Astrocyte (in vitro differentiated cells and primary cell): ENCODE measurements at places on chromosomes 12 and 14. TPM values are rescaled to one million over a fixed set of nuclear protein-coding genes. Genes with fewer than 3 reads are reported as not detected.

GRCh38 chr14:24430682-24431568 lies 1.2 kb downstream of the KHNYN start:
- no peak for DNase-seq

DNA sequence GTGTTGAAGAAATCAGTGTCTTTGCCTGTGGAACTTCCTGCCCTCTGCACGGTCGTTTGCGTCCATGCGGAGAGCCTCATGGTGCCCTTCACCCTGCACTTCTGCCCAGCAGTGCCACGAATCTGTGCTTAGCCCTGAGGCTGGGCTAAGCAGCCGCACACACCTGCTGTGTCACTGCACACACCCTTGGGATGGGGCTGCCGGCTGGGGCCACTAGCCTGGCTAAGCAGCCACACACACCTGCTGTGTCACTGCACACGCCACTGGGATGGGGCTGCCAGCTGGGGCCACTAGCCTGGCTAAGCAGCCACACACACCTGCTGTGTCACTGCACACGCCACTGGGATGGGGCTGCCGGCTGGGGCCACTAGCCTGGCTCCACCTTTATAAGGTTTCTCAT lies 188.5 kb downstream of the KIF26A start:
- no peak for DNase-seq

The GDF3 gene
- total RNA-seq, result not detected in 2 replicates

The DNAI7 gene
- 0.23 TPM in 1 of 2 replicates, not detected in the other for total RNA-seq
